ENCODE measurements at places on chromosomes 16 and 17.

DNA sequence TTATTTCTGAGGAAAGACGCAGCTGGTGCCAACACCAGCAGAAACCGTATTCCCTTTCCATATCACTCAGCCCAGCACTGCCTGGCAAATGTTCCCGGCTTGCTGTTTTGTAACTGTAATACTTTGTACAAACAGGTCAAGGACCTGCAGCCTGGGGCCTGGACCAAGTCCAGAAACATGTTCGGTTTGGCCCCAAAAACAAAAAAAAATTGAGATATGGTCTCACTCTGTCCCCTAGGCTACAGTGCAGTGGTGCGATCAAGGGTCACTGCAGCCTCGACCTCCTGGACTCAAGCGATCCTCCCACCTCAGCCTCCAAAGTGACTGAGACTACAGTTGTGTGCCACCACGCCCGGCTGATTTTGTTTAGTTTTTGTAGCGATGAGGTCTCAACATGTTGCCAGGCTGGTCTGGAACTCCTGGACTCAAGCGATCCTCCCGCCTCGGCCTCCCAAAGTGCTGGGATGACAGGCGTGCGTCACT is 1.2 kb downstream of the HAGH start:
- DNase-seq: no peak

DNA sequence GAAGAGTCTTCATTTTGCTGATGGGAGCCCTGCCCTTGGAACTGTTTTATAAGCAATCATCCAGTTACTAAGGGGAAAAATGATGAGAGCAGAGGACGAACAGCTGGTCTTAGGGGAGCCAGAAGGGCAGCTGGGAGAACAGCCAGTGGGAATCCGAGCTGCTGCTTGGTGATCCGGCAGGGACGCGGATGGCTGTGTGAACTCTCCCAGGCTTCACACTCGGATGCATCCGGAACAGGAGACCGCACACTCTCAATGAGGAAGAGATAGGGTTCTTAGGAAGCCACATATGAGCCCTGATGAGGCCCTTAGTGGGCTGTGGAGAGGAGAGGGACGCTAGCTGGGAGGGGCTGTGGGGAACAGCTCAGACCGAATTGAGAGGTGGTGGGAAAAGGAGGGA is 5.0 kb upstream of the CACNG5 start:
- DNase-seq: no peak

DNA sequence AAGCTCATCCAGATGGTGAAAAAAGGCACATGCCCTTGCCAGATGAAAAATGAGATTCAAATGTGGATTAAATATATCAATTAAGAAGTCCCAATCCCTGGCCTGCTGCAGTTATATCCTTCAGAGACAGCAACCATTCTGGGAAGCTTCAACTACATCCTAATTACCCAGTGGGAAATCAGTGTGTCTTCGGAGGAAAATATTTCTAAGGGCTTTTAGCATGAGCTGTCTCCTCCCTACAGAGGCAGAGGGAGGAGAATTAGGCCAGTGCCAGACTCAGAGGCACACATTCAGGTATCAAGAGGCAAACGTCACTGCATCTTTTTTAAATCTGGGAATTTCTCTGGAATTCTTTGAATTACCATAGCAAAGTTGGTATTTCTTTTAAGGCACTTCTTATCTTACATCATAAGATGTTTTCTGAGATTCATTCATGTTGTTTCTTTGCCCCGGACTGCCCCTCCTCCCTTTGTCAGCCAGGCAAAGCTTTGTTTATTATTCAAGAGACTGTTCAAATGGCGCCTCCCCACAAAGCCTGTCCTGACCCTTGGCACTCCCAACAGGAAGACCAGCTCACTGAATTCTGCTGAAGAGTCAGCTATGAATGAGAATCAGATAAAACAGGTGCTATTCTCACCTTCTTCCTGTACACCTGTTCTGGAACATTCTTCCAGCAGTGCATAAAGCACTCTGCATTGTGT is 38.3 kb upstream of the SMPD3 start:
- DNase-seq: no peak

GRCh38 chr16:63185235-63185780 is 1149.1 kb upstream of the CDH8 start:
- DNase-seq: no peak

DNA sequence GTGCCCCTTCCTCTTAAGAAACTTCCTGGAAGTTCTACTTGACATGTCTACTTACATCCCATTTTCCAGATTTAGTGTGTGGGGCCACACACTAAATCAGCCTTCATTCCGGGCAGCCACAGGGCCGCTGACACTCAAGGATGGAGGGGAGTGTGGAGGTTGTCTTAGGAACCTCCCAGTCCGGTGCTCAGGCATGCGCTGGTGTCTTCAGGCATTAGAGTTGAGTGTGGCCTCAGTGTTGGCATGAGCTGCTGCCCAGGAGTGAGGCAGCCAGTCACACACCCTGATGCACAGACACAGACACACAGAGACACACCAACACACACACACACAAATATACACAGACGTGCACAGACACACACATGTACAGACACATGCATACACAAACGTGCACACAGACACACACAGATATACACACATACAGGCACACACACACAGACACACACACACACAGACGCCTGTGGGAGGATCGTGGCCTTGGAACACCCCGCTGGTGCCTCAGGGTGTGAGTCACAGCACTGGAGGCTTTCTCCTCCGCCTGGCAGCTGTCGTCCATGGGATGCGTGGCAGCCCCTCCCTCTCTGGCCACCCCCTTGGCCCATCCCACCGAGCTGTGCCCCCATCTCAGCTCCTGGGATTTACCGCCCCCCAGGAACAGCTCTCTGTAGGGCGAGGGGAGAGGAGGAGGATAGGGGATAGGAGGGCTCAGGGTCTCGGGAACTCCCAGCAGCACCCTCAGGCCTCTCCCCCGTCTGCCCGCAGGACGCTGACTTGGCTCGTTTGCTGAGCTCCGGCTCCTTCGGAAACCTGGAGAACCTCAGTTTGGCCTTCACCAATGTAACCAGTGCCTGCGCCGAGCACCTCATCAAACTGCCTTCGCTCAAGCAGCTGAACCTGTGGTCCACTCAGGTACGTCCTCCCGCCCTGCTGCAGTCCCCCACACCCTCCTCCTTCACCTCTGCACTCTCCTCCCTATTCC is 75.6 kb upstream of the PLCG2 start:
- DNase-seq: no peak

DNA sequence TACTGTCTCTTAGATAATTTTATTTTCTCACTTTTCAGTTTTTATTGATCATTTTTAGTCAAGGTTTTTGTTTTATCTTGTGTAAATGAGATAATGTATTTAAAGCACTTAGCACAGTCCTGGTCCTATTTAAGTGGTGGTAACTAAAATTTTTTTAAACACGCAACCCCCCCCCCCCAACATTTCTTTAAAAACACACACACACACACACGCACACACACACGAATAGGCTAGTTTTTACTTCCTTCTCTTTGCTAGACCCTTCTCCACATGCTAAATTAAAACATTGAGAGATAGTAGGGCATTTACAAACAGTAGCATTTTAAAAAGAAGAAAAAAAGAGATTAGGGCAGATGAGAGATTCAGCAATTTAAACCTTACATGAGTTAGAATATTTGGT is 5.0 kb downstream of the NFATC3 start:
- DNase-seq: no peak

DNA sequence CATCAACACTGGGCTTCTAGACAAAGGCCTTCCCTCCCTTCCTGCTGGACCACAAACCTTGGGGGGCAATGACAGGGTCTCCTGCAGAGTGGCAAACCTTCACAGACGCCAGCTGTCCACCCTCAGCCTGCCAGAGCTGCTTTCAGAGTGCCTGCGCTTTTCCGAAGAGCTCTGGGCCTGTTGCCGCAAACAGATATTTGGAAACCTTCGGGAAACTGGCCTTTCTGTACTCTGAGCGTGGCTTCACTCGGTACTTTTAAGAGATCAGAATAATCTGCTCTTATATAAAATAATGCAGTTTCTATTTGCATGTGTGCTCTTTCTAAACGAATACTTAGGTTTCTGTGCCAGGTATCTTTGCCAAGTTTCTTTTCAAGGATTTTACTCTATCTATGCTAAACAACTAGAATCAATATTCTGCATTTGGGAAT is 152.1 kb upstream of the CHMP6 start:
- no peak for DNase-seq

- DNase-seq: no peak
Measured at GRCh38 chr17:68421486-68421885, 35.8 kb downstream of the WIPI1 start.

GRCh38 chr16:89506791-89507191 is 1.4 kb upstream of the SPG7 start:
- no peak for DNase-seq

GRCh38 chr16:35735403-35736251 is 2276.2 kb downstream of the TP53TG3F start:
- no peak for DNase-seq

DNA sequence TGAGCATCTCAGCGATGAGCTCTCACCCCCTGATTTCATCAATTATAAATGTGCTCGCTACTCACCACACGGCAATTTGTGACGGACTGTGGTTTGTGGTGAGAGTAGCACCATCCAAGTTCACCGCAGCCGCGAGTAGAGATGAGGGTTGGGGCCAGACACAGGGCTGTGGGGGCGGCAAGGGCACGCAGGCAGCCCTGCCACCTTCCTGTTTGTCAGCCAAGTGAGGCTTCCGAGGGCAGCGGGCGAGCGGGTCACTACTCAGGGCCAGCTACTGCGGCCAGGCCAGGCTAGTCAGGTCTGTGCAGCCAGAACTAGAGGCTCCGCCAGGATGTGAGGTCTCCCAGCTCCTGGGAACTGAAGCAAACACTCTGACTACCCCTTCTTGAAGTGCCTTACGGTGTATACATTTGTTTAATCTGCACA is 39.6 kb upstream of the MEOX1 start:
- no peak for DNase-seq

DNA sequence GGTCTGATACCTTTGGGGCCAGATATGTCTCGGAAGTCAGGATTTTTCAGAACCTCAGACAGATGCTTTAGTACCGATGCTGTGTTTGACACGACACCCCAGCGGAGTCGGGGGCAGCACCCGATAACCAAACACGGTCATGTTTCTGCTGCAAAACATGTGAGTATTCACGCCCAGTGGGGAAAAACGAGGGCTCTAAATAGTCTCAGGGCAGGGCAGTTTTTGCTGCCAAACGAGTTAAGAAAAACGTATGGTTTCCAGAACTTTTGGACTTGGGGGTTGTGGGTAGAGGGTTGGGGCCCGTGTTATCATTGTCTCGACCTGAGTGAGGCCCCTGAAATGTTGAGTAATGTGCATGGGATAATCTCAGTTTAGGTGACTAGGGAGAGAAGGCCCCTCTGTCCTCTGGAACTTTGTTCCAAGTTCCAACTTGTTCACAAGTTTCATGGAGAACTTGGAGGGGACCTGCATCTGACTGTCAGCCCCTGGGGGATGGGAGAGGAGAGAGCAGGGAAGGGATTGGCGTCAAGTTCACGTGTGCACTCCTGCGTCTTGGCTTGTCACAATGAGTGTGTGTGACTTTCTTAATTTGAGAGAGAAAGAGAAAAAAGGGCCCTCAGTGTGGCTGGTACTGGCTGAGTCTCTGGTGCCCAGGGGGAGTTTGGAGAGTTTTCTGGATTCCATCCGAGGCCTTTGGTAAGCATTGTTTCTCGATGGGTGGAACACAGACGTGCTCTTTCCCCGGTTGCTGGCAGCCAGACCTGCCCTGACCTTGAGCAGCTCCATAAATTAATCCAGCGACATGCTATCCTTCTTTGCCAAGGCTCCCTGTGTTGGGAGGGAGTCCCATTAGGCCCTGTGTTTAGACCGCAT is 83.9 kb upstream of the CIBAR2 start:
- DNase-seq: no peak

- no peak for DNase-seq
Measured at GRCh38 chr17:47274319-47275069, 20.9 kb downstream of the ITGB3 start.

All from GM12864 (cell line).